Gastroesophageal sphincter (tissue), 4 donors: ENCODE measurements at places on chromosomes 7 and 10. TPM values are rescaled to one million over a fixed set of nuclear protein-coding genes. Genes with fewer than 3 reads are reported as not detected.

The DHX32 gene
- total RNA-seq: 22.1 TPM

The CDHR3 gene
- 27.6 TPM for total RNA-seq

The ABCA13 gene
- 0.04 TPM for total RNA-seq

The HOXA1 gene
- total RNA-seq: not detected

The RBM20 gene
- 5.6 TPM for total RNA-seq

The CD36 gene
- 91.5 TPM for total RNA-seq

The SLC35G1 gene
- total RNA-seq: 3.4 TPM

The CTTNBP2 gene
- 17.4 TPM for total RNA-seq

The PLPP4 gene
- total RNA-seq: not detected

The ZNF92 gene
- 5.3 TPM for total RNA-seq

The SPDYE2 gene
- not detected for total RNA-seq

The EPO gene
- not detected for total RNA-seq

The REEP3 gene
- total RNA-seq: 90.7 TPM

The TMEM176A gene
- total RNA-seq: 6.5 TPM

The HYAL4 gene
- not detected for total RNA-seq

The CCDC3 gene
- total RNA-seq: 66.1 TPM

The DUSP5 gene
- total RNA-seq: 3.1 TPM

The CNNM1 gene
- 1.9 TPM for total RNA-seq

The RPA3 gene
- 10.6 TPM for total RNA-seq

The EBF3 gene
- 4.9 TPM for total RNA-seq

The PHKG1 gene
- total RNA-seq: 2.1 TPM

The OR6V1 gene
- total RNA-seq: not detected

The SH2D4B gene
- not detected for total RNA-seq

The HHEX gene
- total RNA-seq: 10.6 TPM

The RARRES2 gene
- 341 TPM for total RNA-seq

The TPST1 gene
- 25.3 TPM for total RNA-seq

The TUBAL3 gene
- not detected for total RNA-seq

The FOXI2 gene
- 0.77 TPM for total RNA-seq

The ACHE gene
- total RNA-seq: 3.6 TPM

The PVRIG gene
- not detected for total RNA-seq

The PNPLA8 gene
- 46.2 TPM for total RNA-seq

The GPR85 gene
- 0.22 TPM for total RNA-seq

The SERPINE1 gene
- total RNA-seq: 75.3 TPM

The SLC26A3 gene
- 0.81 TPM for total RNA-seq

The VWDE gene
- 0.13 TPM for total RNA-seq

The DOCK1 gene
- total RNA-seq: 54.8 TPM

The CCDC7 gene
- total RNA-seq: 47.3 TPM

The ERVW-1 gene
- not detected for total RNA-seq

The NPTX2 gene
- 22.4 TPM for total RNA-seq

The CLDN4 gene
- 16.8 TPM for total RNA-seq

The TMUB1 gene
- 44.4 TPM for total RNA-seq

The DNAJC12 gene
- total RNA-seq: 4.6 TPM

The WNT2 gene
- total RNA-seq: not detected

The ARHGAP22 gene
- total RNA-seq: 4.2 TPM

The OR6B1 gene
- total RNA-seq: not detected

The ODAD2 gene
- total RNA-seq: 1.4 TPM
